Motor neuron (in vitro differentiated cells): ENCODE measurements at places on chromosomes 11 and 22. TPM values are rescaled to one million over a fixed set of nuclear protein-coding genes. Genes with fewer than 3 reads are reported as not detected.

Gene OR52H1
- 0.22 and 0.63 TPM in 2 replicates for total RNA-seq

Gene AIFM3
- 1.9 and 2.7 TPM in 2 replicates for total RNA-seq

Gene CYTH4
- 0.69 TPM in 1 of 2 replicates, not detected in the other for total RNA-seq

Gene OR5P2
- total RNA-seq: not detected in 2 replicates

Gene OR52I1
- 0.14 and 0.17 TPM in 2 replicates for total RNA-seq

Gene MS4A3
- total RNA-seq: not detected in 2 replicates

Gene C11orf42
- 0.72 TPM in 1 of 2 replicates, not detected in the other for total RNA-seq

Gene MRGPRX3
- total RNA-seq: not detected in 2 replicates

Gene SCGB1D2
- total RNA-seq: 0.76 TPM in 1 of 2 replicates, not detected in the other

Gene CUL5
- 31.3 and 33.9 TPM in 2 replicates for total RNA-seq

Gene SPI1
- 0.68 and 0.85 TPM in 2 replicates for total RNA-seq

Gene CD248
- 0.46 and 0.58 TPM in 2 replicates for total RNA-seq

Gene NAALAD2
- total RNA-seq: 12.4 and 18.0 TPM in 2 replicates

Gene GDPD4
- 0.32 and 0.33 TPM in 2 replicates for total RNA-seq

Gene SLC15A3
- 22.6 and 24.5 TPM in 2 replicates for total RNA-seq

Gene OR10A2
- 0.30 TPM in 1 of 2 replicates, not detected in the other for total RNA-seq

Gene CHRDL2
- total RNA-seq: 0.09 and 0.17 TPM in 2 replicates

Gene APOA1
- total RNA-seq: not detected in 2 replicates

Gene CASP1
- 29.1 and 47.5 TPM in 2 replicates for total RNA-seq

Gene GNAZ
- 34.9 and 47.0 TPM in 2 replicates for total RNA-seq

Gene HTR3B
- not detected in 2 replicates for total RNA-seq

Gene TOB2
- total RNA-seq: 15.8 and 17.6 TPM in 2 replicates

Gene NUDT8
- total RNA-seq: 4.6 and 4.7 TPM in 2 replicates

Gene P2RY2
- total RNA-seq: 0.19 and 0.21 TPM in 2 replicates

Gene DCHS1
- 40.6 and 45.4 TPM in 2 replicates for total RNA-seq

Gene APOL4
- 5.1 and 5.9 TPM in 2 replicates for total RNA-seq

Gene B4GALNT4
- total RNA-seq: 79.4 and 93.0 TPM in 2 replicates

Gene TRIM29
- total RNA-seq: 0.16 and 1.3 TPM in 2 replicates

Gene OSBPL5
- 12.1 and 12.2 TPM in 2 replicates for total RNA-seq

Gene KRTAP5-1
- total RNA-seq: 1.5 TPM in 1 of 2 replicates, not detected in the other

Gene VPREB3
- 0.85 TPM in 1 of 2 replicates, not detected in the other for total RNA-seq

Gene GAB4
- 0.18 and 1.2 TPM in 2 replicates for total RNA-seq

Gene HBG1
- 0.29 TPM in 1 of 2 replicates, not detected in the other for total RNA-seq

Gene NEFH
- total RNA-seq: 9.0 and 10.0 TPM in 2 replicates

Gene TNKS1BP1
- 58.6 and 69.8 TPM in 2 replicates for total RNA-seq

Gene SYNGR1
- 26.6 and 31.7 TPM in 2 replicates for total RNA-seq

Gene GPR137
- 24.1 and 25.4 TPM in 2 replicates for total RNA-seq

Gene OR10D3
- total RNA-seq: 0.11 TPM in 1 of 2 replicates, not detected in the other

Gene CARD16
- 0.71 and 1.6 TPM in 2 replicates for total RNA-seq

Gene PAX6
- 29.8 and 31.2 TPM in 2 replicates for total RNA-seq

Gene WNT11
- total RNA-seq: 8.0 and 10.1 TPM in 2 replicates

Gene RELA
- total RNA-seq: 16.7 and 20.2 TPM in 2 replicates

Gene CHADL
- 0.48 and 1.9 TPM in 2 replicates for total RNA-seq

Gene DUSP18
- 3.1 TPM in 2 replicates for total RNA-seq

Gene CELF1
- total RNA-seq: 108 and 113 TPM in 2 replicates
